Vein endothelial cell (primary cell): ENCODE measurements at places on chromosomes 6 and 20. TPM values are rescaled to one million over a fixed set of nuclear protein-coding genes. Genes with fewer than 3 reads are reported as not detected.

Gene GOPC
- total RNA-seq, result 24.8 and 29.6 TPM in 2 replicates

Gene SASH1
- total RNA-seq, result 105 and 116 TPM in 2 replicates

Gene CRISP3
- not detected in 2 replicates for total RNA-seq

Gene ADGB
- total RNA-seq, result not detected in 2 replicates
